ENCODE measurements at places on chromosomes 7 and 10.

DNA sequence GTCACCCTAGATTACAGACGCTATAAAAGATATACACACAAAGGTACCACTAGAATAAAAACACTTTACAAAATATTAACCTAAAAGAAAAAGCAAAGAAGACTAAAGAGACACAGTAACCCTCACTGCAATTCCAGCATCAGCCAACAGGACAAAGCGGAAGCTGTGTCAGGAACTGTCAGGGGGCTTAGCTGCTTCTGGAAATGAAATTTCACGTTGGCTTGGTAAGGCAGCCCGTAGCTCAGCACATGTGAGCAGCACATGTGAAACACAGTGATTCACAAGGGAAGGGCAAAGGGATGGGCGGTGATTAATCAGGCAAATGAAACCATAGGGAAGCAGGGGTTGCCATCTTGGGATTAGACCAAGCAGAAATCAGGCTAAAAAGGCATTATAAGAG, 195.4 kb downstream of the MGMT start:
- DNase-seq: peak; percentile 1

- no peak for DNase-seq
Observed at GRCh38 chr10:72353965-72354355, 759 bp downstream of the DNAJB12 start.

- peak; percentile 58 for DNase-seq
Observed at GRCh38 chr7:151051108-151051507, 2.8 kb downstream of the ASIC3 start.

DNA sequence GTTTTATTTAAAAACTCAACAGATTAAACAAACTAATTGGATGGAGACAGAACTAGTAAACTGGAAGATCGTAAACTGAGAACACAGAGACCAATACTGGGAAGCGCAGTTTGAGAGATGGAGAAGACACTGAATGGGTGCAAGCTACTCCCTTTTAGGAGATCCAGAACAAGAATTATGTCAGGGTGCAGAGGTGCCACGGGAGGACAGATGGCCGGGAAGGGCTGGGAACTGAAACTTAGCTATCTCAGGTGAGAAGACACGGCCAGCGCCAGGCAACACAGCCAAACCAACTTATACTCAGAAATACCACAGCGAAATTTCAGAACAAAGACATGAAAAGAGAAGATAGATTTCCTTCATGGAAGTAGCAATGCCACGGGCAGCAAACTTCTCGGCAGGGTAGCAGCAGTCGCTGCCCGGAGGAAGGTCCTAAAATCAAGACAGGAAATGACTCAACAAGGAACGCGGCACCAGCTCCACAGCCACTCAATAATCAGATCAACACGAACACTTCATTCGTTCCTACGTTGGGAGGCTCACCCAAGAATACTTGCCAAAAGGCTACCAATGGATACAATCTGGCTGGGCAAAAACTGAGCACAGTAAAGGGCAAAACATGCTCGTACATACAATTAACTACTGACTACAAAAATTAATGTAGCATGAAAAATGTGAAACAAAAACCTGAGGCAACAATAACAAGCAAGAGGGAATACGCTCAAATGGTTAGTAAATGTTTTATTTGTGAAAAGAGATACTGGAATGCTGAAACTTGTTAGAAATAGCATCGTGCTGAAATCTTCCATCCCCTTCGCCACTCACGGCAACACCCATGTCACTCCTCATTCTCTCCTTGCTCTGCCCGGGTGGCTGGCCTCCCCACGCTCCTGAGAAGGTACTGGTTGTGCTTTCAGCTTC, 2.2 kb upstream of the LRRC27 start:
- no peak for DNase-seq

GRCh38 chr10:86226781-86227201, 139.8 kb downstream of the GRID1 start:
- no peak for DNase-seq

- DNase-seq: peak; percentile 94
Observed at GRCh38 chr10:63504145-63504881, 16.9 kb upstream of the REEP3 start.

GRCh38 chr10:77909021-77909748, 17.4 kb downstream of the DLG5 start:
- DNase-seq: no peak

DNA sequence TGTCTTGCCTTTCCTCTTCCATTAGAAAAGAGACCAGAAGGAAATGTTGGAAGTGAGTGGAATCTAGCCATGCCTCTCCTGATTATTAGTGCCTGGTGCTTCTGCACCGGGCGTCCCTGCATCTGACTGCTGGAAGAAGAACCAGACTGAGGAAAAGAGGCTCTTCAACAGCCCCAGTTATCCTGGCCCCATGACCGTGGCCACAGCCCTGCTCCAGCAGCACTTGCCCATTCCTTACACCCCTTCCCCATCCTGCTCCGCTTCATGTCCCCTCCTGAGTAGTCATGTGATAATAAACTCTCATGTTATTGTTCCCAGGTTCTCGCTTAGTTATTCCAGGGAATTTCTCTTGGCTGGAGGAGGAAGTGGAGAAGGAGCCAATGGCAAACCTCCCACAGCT, 4.2 kb downstream of the TMEM176A start:
- no peak for DNase-seq
